ENCODE measurements at places on chromosomes 7 and 10.

DNA sequence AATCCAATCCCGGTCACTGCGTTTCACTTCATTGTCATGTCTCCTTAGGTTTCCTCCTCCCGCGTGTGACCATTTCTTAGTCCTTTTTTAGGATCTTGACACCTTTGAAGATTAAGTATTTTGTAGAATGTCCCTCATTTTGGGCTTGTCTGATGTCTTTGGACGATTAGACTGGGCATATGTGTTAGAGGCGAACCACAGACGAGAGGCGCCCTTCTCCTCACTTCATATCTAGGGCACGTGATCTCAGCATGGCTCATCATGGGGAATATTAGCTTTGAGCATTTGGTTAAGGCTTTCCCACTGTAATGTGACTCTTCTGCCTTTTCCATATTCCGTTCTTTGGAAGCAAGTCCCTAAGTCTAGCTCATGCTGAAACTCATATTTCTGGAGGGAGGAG is 59.0 kb downstream of the KCNH2 start:
- no peak for DNase-seq

DNA sequence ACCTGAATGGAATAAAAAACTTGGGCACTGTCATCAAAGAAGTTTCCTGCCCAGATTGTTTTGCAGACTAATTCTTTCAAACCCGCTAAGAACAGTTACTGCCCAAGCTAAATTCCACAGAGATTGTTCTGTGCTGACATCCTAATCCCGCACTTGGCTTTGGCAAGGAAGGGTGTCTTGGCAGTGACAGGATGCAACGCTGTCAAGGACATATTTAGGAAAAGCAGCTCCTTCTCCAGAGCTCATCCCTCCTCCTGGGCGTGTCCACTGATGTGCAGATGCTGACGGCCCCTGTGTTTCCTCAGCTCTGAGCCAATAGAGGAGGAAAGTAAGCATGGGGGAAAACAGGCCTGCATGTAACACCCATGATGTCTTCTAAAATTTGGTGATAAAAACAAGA is 74.2 kb downstream of the EEPD1 start:
- DNase-seq = peak; percentile 59

GRCh38 chr10:52284416-52285013 is 29.6 kb upstream of the DKK1 start:
- no peak for DNase-seq

DNA sequence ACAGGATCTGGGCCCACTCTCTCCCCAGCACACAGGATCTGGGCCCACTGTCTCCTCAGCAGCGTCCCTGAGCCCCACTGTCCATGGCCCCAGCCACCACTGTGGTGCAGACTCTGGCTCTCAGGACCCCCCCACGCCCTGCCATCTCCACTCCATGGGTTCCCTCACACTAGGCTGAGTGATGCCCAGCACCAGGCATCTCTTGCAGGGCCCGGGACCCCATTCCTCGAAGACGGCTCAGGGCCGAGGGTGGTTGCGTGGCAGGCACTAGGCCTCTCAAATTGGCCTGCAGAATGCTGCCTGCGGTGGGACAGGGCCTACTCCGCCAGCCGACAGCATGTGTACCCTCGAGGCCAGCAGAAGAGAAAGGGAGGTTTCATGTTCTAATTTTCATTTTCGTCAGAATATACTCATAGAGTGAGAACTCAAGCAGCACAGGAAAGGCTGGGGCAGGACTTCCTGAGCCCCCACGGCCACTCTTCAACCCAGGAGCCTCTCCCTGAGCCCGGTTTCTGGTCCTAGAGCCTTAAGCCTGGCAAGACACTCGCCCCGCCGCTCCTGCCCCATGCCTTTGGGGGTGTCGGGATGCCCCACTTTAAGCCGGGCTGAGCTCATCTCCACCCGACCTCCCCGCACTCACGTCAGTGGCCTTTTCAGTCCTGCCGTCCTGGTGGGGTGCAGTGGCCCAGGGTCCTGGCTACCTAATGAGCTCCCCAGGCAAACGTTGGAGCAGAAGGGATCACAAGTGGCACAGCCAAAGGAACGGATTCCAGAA is 44.0 kb downstream of the PWWP2B start:
- DNase-seq = no peak

DNA sequence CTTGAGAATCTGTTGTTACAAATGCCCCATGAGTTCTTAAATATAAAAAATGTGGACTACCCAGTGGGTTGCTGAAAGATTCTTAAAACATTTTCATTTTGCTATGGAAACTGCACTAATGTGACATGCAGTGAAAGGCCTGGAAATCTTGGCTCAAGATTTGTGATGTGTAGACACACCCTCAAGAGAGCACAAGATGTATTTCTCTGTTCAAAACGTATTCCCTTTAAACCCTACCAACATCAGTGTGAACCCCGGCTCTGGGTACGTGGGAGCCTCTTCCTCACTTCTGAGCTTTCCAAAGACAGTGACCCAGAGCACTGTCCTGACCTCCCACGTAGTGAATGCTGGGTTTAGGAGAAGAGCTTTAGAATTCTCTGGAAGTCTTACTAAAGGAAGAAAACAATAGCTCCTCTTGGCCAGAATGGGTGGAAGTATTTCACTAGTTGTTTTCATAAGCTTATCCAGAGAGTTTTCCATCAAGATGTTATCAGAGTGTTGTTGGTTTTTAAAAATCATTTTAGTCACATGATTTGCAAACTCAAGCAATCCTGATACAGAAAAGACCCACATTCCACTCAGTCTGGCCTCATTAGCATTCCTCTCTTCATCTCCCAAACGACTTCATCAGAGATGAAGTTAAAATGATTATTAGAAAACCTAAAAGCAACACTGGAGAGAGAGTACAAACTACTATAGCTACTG is 81.5 kb upstream of the AFAP1L2 start:
- no peak for DNase-seq

DNA sequence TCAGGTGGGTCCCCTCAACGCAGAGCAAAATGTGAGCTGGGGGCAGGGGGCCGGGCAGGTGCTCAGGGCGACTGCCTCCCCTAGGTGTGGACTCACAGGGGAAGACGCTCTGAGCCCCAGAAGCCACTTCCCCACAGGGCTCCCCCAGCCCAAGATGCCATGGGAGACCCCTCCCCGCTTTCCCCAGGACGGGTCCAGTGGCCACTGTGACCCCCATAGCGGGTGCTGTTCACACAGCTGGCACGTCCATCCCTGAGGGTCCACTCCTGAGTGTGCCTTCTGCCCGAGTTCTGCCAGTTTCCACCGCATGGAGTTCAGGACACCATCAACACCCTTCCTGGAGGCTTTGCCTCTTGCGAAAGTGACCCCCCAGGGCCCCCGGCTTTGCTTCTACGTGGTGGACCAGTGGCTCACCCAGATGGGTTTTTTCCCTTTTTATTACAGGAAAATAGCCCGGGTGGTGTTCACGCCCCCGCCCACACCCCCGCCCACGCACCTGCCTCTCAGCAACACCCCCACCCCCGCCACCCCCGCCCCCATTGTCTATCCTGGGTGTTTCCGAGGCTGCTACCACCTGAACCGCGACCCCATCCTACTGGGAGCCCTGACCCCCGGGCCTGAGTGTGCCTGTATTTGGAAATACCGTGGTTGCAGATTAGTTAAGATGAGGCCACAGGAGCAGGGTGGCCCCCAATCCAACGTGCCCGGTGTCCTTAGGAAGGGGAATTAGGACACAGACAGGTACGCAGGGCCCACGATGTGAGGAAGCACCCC is 32.0 kb downstream of the ADAP1 start:
- DNase-seq = no peak

GRCh38 chr10:78578929-78579328 is 489.8 kb upstream of the ZMIZ1 start:
- DNase-seq = no peak

GRCh38 chr10:19817231-19817933 is 1.1 kb downstream of the PLXDC2 start:
- no peak for DNase-seq

Measured in AG09309 (cell line).